Neural crest cell (in vitro differentiated cells): ENCODE measurements at places on chromosomes 3 and 15.

GRCh38 chr15:40045572-40046217 is 6.7 kb upstream of the SRP14 start:
- no peak for DNase-seq

GRCh38 chr15:70799667-70800450 is 36.5 kb upstream of the UACA start:
- no peak for DNase-seq

- peak; percentile 2 for DNase-seq
These were observed 172.7 kb upstream of the TRIM42 start for GRCh38 chr3:140505213-140505612.

DNA sequence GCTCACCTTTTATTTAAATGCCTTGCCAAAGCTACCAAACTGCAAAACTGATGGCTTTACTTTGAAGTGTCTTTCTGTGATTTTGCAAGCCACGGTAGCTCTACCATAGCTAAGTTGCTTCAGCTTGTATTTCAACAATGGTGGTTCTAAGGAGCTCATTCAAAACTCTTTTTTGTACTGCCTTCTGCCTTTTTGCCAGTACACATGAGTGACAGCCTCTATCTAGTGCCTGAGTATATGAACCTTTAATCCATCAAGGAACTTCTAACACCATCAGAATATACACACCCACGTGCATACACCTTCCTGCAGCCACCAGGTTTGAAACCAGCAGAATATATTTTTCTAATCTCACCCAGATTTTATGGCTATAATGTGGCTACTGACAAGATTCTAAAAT is 10.4 kb upstream of the NR2F2 start:
- DNase-seq, result no peak

GRCh38 chr15:45276831-45277230 is 24.8 kb downstream of the SLC28A2 start:
- no peak for DNase-seq
